ENCODE measurements at places on chromosomes 2 and 18.
A peak's percentile ranks its signal among the peaks of the same experiment; 100 is the strongest.

DNA sequence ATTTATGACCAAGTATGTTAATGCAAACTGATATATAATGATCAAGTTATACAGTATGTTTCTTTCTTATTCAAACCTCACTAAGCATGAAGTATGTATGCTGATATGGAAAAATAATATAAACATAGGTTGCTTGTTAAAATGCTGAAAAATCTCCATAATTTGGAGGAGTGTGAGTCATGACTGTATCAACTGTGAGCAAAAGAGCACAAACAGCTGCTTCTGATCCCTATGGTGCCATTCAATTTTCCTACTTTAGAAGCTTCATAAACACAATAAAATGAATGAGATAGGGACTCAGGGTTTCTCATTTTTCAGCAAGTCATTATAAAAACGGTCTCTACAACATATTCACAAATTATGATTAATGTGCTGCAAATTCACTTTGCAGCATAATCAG is 129.9 kb upstream of the TFPI start:
- DNase-seq, result no peak

DNA sequence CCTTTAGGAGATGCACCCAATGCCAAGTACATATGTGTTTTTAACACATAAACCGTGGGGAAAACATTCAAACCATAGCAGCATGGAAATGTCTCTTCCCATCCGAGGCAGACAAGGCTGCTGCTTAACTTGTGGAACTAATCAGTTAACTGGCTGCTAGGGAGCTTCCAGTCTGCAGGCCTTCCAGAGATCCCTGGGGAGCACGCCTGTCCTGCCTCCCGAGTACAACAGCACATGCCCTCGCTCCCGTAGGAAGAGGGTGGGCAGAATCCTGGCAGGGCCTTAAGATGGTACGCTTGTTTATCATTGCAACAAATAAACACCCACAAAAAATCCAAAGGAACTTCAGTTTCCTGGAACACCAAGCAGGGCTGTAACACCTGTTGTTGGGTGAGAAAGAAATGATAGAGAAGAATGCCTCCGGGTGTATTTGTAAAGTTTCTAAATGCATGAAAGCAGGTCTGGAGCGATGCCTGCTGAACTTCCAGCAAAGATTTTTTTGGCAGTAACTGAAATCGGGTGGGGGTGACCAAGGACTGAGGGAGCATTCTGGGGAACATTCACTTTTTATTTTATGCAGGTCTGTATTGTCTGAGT is 56.2 kb downstream of the EDAR start:
- DNase-seq, result no peak

- DNase-seq, result no peak
Measured at GRCh38 chr18:13633700-13634099, 92.7 kb downstream of the FAM210A start.

- no peak for DNase-seq
Measured at GRCh38 chr2:229257985-229258384, 13.1 kb downstream of the PID1 start.

GRCh38 chr2:54546923-54547720 is 91.0 kb downstream of the SPTBN1 start:
- no peak for DNase-seq

DNA sequence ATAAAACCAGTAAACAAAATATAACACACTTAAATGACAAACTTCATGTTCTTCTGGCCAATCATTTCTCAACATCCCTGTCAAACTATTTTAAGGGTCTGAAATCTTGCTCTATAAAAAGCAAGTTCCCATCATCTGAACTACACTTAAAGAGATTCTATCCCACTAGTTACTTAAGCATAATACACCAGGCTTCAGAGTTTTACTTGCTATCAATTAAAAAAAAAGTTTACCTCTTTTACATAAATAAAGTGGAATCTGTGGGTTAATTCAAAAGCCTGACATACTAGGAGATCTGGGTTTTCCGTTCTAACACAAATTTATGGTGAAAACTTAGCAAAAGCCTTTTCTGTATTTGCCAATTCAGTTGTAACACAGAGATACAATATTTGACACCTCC is 1.9 kb downstream of the CLASP1 start:
- DNase-seq, result no peak

- DNase-seq, result no peak
Measured at GRCh38 chr18:62938487-62938886, 223.1 kb downstream of the PHLPP1 start.

DNA sequence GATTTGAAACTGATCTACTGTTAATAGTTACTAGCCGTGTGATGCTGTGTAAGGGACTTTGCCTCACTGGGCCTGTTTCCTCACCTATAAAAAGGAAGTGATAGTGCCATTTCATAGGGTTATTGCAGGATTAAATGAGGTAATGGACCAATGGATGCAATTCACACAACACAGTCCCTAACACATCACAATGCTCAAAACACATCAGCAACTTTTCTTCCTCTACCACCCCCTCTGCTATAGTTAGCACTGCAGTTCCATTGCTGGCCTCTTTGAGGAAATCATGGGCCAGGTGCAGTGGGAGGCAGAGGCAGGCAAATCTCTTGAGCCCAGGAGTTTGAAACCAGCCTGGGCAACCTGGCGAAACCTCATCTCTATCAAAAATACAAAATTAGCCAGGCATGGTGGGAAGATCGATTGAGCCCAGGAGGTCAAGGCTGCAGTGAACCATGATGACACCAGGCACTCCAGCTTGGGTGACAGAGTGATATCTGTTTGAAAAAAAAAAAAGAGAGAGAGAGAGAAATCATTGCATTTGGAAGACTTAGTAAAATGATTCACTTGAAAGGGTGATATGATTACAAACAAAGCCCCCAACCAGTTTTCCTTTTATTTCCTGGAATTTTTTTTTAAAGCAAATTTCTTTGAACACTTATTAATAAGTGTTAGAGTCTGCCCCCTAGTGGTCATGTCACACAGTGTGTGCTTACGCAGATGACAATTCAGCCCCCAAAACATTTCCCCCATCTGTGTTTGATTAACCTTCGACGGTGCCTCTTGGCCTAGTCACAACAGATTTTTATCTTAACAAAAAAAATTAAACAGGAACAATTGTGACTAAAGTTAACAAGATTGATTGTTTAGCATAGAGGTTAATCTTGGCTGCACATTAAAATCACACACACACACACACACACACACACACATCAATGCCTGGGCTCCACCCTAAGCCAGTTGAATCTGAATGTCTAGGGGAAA is 88.6 kb upstream of the BCL11A start:
- DNase-seq, result peak; percentile 36

DNA sequence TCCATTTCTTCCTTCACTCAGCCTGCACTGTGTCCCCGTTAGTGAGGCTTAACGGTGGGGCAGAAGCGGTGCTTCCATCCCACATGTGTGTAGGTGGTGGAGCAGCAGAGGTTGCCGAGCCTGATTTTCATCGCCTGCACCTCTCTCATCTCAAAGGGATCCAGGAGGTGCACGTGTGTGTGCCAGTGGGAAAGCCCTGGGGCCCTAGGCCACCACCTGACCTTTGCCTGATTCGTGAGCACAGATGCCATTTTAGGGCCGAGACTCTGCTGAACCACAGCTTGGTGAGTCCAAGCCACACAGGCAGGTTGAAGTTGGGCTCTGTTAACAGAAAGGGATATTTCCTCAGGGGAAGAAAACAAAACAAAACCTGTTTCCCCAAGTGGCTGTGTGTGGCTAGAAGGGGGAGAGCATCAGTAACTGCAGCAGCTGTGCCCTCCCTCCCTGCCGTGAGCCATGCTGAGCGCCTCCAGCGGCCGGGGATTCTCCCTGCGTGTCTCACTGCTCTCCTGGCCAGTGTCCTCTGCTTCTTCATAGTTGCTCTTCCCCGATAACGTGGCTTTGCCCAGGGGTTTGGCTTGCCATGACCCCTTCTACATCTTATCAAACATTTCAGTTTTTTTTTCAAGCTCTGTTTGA is 81.5 kb downstream of the MAPRE2 start:
- peak; percentile 61 for DNase-seq
